ENCODE measurements at places on chromosomes 13 and 19.

DNA sequence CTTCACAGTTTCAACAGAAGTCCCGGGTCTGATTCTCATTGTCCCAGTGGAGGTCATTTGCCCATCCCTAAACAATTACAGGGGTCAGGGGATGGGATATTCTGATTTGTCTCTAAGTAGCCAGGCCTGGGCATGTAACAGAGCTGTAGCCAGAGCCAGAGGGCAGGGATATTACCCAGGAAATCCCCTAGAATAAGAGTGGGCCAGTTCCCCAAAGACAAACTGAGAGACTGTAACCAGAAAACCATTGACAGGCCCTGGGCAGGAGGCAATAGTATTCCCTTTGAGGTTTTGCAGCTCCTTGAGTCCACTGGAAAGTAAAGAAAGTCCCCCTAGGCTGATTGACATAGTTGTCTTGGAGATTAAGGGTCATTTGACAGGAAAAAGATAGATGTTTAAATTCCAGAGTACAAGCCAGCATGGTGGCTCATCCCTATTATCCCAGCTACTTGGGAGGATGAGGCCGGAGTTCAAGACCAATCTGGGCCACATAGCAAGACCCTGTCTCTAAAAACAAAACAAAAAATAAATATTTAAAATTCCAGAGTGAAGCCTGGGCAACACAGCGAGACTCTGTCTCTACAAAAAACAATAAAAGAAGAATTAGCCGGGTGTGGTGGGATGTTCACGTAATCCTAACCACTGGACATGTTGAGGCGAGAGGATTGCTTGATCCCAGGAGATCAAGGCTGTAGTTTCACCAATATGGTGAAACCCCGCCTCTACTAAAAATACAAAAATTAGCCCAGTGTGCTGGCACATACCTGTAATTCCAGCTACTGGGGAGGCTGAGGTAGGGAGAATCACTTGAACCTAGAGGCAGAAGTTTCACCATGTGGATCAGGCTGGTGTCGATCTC lies 1.9 kb upstream of the SDHAF1 start:
- DNase-seq: no peak

DNA sequence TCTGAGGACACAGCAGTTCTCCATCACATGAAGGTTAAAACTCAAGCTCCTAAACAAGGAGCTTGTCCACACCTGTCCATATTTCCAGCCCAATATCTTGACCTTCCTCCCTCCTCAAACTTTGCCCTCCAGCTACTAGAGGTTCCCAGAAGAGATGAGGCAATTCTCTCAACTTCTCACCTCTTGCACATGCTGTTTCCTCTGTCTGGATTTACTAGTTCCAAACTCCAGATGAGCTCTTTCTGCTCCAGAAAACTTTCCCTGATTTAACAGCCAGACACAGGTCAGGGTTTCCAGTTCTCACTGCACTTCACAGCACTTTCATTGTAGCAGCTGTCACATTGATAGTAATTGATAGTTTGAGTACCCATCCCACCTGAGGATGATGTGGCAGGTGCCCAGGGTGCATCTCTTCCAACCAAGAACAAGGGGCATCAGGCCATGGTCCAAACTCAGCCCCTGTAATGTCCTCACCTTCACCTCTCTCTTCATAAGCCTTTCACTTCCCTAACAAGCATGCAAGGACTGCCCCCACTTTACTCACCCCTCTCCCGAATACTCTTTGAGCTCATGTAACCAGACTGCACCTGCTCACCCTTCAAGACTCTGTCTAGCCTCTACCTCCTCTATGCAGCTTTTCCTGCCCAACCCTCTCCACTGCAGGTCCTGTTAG lies 3.0 kb upstream of the WDFY2 start:
- DNase-seq: no peak

- no peak for DNase-seq
Observed at GRCh38 chr13:21071924-21072323, 10.5 kb upstream of the LATS2 start.

DNA sequence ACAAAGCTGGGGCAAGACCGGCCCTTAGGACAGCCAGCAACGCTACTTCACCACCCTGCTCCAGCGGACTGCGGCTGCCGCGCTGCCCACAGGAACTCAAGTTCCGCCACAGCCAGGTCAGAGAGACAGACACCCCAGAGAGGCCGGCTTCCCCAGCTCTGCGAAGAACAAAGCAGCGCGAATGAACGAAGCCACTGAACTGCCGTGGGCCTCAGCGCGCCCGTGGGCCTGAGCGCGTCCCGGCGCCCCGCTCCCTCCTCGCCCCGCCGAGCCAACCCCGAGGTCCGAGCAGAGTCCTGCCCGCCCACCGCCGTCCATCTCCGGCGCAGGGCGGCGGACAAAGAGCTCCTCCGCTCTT lies 158.4 kb downstream of the RNF17 start:
- no peak for DNase-seq

GRCh38 chr19:36103842-36104552 lies 6.9 kb upstream of the OVOL3 start:
- DNase-seq: no peak

- no peak for DNase-seq
Observed at GRCh38 chr19:43741075-43741825, 13.5 kb downstream of the SMG9 start.
